Colonic mucosa (tissue), 4 donors: ENCODE measurements at places on chromosomes 16 and 17. TPM values are rescaled to one million over a fixed set of nuclear protein-coding genes. Genes with fewer than 3 reads are reported as not detected.

DNA sequence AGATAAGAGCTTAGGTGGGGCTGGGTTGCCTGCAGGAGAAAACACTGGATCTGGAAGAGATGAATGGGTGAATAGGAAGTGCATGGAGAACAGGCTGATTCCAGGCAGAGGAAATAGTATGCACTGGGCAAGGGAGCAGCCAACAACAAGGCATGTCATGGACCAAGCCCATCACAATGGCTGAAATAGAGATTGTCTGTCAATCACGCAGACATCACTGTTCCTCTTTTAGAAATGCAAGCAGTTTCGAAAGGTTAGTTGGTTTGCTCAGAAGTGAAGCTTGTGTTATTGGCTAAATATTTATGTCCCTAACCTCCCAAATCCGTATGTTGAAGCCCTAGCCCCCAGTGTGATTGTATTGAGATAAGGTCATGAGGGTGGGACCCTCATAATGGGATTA is 621.7 kb upstream of the CDH11 start:
- DNase-seq, result no peak

GRCh38 chr17:37797206-37797605 is 52.3 kb upstream of the HNF1B start:
- DNase-seq, result no peak

The GJD3 gene
- 0.40 TPM for total RNA-seq

The NOTUM gene
- total RNA-seq, result 0.57 TPM

The NECAB2 gene
- total RNA-seq, result 0.25 TPM

GRCh38 chr17:50487213-50488096 is 8.8 kb downstream of the RSAD1 start:
- DNase-seq, result no peak
